ENCODE measurements at places on chromosomes 1 and 21. TPM values are rescaled to one million over a fixed set of nuclear protein-coding genes. Genes with fewer than 3 reads are reported as not detected.

DNA sequence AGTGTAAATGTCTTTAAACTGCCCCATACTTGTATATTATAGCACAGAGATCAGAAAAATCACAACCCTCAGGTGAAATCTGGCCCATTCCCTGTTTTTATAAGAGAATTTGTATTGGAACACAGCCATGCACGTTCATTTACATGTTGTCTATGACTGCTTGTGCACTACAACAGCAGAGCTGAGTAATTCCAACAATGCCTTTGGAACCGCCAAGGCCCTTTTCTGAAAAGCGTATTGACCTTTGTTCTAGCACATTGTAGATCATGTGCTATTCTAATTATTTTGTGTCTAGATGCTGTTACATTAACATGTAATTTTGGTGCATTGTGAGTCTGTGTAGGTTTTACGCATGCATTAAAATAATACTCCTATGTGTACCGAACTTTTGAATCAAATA is 339.6 kb downstream of the CHRM3 start:
- no peak for DNase-seq

DNA sequence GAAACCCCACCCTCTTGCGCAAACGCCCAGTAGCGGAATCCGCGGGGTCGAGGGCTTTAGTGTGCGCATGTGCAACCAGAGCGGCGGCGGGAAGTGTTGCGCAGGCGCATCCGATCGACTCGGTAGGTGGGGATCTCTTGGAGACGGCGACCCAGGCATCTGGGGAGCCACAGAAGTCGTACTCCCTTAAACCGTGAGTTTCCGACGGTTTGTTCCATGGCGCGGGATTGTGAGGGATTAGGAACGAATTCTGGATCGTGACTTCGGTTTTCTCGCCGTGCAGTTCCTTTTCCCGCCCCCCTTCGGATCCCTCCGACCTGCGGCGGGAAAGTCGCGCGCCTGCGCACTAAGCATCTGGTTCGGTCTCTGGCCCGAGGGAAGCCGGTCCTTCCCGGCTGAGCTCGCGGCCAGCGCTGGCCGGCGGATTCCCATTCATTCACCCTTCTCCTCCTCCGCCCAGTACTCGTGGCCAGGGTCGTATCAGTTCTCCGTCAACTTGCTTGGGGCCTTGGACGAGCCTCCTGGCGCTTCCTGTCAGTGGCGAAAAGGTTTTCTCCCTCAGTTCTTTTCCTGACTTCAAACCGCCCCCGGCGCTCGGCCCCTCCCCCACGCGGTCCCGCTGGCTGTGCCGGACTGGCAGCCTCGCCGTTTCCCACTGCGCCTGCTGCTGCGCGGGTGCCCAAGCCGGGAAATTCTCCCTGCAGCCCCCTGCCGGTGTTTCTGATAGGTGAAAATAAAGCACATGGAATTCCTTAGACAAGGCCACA is at the start of gene CDC7:
TSS of gene CDC7 (plus strand) at position 96 of the 767 bp plus-strand sequence. CDS start 866 bp downstream, outside the sequence.
- peak; percentile 90 for DNase-seq

- DNase-seq, result peak; percentile 83
These were observed 8.1 kb upstream of the PRELP start for GRCh38 chr1:203467550-203467921.

DNA sequence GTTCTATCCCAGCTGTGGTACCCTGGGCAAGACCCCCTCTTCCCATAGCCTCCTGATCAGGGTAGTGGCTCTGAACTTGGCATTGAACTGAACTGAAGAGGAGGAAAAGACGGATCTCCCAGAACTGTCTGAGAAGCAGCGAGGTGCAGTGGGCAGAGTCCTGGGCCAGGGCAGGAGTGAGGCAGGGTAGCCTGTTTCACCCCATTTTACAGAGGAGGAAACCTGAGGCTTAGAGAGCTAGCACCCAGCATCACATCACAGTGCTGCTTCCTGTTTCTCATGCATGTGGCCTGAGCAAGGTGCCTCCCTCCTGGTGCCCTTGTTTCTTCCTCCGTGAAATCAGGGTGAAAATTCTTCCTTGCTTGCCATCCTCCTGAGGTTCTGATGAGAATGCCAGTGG is 17.1 kb downstream of the ZNF362 start:
- no peak for DNase-seq

DNA sequence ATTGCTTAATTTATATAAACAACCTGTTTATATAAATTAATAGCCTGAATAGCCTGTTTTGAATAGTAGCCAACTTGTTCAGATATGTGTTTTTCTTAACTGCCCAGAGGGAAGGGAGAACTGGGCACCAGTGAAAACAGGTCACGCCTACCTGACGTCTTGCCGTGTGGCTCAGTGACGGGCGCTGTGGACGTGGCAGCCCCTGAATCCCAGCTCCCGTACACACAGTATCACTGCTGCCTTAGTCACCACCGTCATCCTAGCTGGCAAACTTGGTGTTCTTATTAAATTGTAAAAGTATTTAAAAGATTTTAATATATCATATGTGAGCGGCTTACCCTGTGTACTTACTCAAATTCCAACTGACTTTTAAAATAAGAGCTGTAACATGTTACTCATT is 35.4 kb upstream of the TRAPPC10 start:
- no peak for DNase-seq

DNA sequence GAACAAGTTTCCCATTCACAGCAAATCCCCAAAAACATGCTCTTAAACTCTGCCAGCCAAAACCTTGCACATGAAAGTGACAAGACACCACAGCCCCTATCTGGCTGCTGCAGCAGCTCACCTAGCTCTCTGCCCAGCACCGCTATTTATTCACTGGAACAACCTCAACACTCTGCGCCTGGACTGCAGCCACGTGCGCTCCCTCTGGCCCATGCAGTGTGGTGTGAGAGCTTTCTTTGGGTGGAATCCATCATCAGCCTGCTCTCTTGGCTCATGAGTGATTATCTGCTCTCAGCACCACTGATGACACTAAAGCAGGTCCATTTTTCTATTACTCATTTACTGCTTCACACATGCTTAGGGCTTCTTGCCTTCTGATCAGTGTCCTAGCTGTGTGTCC is 11.4 kb downstream of the KCNJ6 start:
- DNase-seq, result no peak

DNA sequence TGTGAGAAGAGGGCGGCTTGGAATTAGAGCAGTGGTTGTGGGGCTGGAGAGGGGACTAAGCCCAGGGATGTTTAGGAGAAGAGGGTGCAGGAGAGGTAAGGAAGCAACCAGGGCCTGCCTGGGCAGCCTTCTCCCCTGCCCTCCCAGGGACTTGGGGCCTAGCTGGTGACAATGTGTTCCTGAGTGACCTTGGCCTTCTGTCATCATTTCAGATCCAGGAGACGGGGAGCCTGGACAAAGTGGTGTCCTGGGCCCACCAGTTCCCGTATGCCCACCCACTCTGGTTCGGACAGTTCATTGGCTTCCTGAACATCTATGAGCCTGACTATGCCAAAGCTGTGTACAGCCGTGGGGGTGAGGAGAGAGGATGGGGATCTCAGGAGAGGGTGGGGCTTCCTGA is 11.8 kb downstream of the CYP4B1 start:
- no peak for DNase-seq

DNA sequence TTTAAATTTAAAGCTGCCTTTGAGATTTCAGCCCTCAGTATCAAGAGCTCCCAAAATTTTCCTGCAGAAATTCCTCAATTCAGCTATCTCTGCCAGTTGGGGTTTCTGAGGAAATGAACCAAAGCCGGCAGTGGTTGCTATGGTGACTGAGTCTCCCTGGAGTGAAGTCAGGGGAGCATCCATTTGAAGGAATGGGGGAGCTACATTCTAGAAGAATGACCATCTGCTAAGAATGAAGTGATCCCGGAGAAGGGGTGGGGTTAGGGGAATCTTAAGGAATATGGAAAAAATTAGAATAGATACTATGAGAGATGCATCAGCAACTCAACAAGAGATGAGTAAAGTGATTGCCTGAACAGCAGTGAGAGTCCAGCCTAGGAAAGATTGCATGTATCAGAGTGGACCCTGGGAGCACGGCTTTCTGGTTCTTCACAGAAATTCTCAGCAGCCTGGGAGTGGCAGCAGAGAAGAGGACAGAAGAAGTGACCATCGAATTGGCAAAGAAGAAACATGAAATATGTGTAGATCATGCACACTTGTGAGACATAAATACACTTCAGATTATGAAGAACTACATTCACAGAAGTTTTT is 94.7 kb downstream of the CHD1L start:
- DNase-seq, result no peak

DNA sequence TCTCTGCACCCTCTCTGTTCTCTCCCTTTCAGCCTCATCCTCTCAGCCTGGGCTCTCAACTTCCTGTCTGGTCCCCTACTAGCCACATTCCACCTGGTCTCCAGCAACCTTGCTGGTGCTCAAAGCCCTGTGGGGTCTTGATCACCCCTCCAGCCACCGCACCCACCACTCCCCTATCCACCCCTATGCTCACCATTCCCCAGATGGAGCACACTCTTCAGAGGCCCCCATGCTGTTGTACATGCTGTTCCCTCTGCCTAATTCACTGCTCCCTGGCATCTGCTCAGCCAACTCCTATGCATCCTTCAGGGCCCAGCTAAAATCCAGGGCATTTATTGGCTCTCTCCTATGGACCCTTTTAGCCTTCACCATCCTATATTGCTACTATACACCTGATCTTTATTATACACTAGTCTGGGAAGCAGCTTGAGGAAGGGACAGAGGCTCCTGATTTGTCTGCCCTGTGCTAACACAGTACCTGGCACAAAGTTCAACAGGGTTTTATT is 81.0 kb downstream of the GLIS1 start:
- DNase-seq, result no peak

- DNase-seq, result peak; percentile 47
These were observed 87.6 kb upstream of the RUNX1 start for GRCh38 chr21:35136586-35137219.

- peak; percentile 53 for DNase-seq
These were observed 729 bp upstream of the CDCA8 start for GRCh38 chr1:37691497-37692077.

CD48 gene
- total RNA-seq, result 6.0 TPM

PDPN gene
- total RNA-seq, result 29.5 TPM

RPS27 gene
- 2,661 TPM for total RNA-seq

FAM72B gene
- total RNA-seq, result 0.68 TPM

EPHB2 gene
- 14.6 TPM for total RNA-seq

OLIG2 gene
- not detected for total RNA-seq

DPM3 gene
- total RNA-seq, result 75.4 TPM

EDN2 gene
- total RNA-seq, result 5.3 TPM

RABGAP1L gene
- total RNA-seq, result 114 TPM

Data from ureter (tissue), 1 donor.